Activated T-cell treated with anti-CD3 and anti-CD28 coated beads for 48 hours (primary cell): ENCODE measurements at places on chromosomes 5 and 9.

DNA sequence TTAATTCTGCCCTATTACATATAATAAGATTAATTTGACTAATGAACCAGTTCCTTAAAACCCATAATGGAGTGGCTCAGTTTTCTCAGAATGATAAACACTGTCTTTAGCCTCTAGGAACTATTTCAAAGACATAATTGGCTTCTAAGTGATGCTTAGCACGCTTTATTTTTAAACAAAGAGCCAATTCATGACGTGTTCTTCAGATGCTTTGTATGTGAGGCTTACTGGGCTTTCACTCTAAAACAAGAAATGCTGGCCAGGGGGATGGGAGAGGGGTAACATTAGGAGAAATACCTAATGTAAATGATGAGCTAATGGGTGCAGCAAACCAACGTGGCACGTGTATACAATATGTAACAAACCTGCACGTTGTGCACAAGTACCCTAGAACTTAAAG is 7.6 kb upstream of the SFXN1 start:
- no peak for DNase-seq

DNA sequence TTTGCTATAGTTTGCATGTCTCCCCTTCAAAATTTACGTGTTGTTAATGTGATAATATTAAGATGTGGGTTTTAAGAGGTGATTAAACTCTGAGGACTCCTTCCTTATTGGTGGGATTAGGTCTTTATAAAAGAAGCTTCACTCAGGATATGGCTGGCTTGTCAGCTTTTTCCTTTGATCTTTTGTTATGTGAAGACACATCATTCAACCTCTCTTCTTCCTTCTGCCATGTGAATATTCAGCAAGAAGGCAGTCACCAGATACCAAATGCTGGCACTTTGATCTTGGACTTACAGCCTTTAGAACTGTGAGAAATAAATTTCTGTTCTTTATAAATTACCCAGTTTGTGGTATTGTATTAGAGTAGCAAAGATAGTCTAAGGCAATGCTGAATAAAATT is 855.9 kb upstream of the CDH10 start:
- DNase-seq, result no peak

- no peak for DNase-seq
Measured at GRCh38 chr5:172493002-172493401, 38.7 kb upstream of the SH3PXD2B start.

DNA sequence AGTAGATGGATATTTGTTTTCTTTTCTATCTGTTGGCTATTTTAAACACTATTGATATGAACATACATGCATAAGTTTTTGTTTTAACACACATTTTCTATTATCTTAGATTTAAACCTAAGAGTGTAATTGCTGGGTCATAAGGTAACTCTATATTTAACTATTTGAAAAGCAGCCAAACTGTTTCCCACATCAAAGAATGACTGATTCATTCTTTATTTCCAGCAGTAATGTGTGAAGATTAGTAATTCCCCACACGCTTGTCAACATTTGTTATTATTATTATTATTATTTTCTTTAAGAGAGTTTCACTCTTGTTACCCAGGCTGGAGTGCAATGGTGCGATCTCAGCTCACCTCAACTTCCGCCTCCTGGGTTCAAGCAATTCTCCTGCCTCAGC is 1495.8 kb downstream of the EFNA5 start:
- DNase-seq, result no peak

- no peak for DNase-seq
Measured at GRCh38 chr5:168328814-168329213, 37.4 kb downstream of the WWC1 start.

DNA sequence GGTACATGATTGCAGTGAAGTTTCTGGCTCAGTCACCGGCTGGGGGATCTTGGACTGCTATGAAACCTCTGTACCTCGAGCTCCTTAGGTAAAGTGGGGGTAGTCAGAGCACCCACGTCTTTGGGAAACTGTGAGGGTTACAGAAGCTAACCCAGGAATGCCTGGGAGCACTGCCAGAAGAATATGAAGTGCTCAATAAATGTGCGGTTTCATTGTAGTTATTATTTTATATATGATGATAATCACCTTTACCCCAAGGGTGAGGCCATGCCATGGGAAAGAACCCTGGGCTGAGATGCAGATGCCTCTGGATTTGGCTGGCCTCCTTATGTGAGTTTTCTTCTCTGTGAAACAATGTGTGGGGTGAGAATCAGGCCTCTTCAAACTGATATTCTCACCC is 3.7 kb downstream of the NPR3 start:
- DNase-seq, result no peak

GRCh38 chr9:91349115-91349555 is 12.6 kb downstream of the AUH start:
- no peak for DNase-seq

GRCh38 chr9:93045521-93045920 is 13.0 kb upstream of the SUSD3 start:
- no peak for DNase-seq

- DNase-seq, result no peak
Measured at GRCh38 chr5:74286734-74287695, 353.5 kb downstream of the ENC1 start.

DNA sequence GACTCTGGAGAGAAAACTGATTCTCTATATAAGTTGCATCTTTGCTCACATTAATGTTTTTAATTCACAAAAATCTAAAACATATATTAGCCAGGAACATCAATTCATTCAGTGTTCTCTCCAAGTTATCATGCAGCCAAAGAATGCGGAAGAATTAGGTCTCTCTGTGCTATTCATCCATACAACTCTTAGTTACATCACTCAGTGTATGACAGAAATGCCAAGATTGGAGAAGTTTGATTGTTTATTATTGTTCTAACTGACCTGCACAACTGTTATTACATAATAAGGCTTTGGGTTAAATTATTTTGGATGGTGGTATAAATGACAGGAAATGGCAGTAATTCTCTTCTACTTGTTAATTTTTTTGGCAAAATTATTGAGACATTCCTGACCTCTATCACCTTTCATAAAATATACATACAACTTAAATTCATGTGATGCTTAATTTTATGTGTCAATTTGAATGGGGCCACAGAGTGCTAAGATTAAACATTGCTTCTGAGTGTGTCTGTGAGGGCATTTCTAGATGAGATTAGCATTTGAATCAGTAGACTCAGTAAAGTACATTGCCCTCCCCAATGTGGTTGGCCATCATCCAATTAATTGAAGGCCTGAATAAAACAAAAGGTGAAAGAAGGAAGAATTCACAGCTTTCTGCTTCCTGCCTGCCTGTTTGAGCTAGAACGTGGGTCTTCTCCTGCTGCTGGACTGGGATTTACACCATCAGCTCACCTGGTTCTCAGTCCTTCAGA is 70.2 kb downstream of the NR2F1-AS1 start:
- no peak for DNase-seq

- DNase-seq, result no peak
Measured at GRCh38 chr9:71895955-71896354, 15.0 kb downstream of the ABHD17B start.
